ENCODE measurements at places on chromosomes 6 and 20.

GRCh38 chr6:149696901-149697300 is 21.0 kb downstream of the LATS1 start:
- DNase-seq = no peak

DNA sequence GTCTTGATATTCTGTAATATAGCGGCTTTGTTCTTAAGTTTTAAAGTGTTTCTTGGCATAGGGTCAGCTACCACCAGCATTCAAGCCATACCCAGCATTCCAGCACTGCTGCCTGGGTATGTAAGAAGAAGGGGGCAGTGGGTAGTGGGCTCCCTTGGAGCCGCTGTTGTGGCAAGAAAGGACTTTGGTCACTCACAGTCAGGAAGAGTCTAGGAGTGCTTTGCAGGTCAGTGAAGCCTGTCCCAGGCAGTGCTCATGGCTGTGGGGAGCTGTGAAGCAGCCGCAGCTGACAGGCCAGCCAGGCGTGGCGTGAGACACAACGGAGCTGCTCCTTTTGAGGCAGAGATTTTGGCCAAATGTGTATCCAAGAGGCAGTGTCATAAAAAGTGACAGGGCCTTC is 512.0 kb downstream of the CDKAL1 start:
- DNase-seq = no peak

GRCh38 chr20:39095870-39096269 is 133.7 kb downstream of the DHX35 start:
- no peak for DNase-seq

- DNase-seq = no peak
These were observed 19.5 kb upstream of the TMX4 start for GRCh38 chr20:8039042-8039441.

DNA sequence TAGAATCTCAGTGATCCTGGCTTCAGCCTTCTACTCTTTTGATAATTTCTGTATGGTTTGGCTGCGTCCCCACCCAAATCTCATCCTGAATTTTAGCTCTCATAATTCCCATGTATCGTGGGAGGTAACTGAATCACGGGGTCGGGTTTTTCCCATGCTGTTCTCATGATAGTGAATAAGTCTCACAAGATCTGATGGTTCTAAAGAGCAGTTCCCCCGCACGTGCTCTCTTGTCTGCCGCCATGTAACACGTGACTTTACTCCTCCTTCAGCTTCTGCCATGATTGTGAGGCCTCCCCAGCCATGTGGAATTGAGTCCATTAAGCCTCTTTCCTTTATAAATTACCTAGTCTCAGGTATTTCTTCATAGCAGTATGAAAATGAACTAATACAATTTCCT is 507.2 kb downstream of the CDH26 start:
- DNase-seq = no peak

DNA sequence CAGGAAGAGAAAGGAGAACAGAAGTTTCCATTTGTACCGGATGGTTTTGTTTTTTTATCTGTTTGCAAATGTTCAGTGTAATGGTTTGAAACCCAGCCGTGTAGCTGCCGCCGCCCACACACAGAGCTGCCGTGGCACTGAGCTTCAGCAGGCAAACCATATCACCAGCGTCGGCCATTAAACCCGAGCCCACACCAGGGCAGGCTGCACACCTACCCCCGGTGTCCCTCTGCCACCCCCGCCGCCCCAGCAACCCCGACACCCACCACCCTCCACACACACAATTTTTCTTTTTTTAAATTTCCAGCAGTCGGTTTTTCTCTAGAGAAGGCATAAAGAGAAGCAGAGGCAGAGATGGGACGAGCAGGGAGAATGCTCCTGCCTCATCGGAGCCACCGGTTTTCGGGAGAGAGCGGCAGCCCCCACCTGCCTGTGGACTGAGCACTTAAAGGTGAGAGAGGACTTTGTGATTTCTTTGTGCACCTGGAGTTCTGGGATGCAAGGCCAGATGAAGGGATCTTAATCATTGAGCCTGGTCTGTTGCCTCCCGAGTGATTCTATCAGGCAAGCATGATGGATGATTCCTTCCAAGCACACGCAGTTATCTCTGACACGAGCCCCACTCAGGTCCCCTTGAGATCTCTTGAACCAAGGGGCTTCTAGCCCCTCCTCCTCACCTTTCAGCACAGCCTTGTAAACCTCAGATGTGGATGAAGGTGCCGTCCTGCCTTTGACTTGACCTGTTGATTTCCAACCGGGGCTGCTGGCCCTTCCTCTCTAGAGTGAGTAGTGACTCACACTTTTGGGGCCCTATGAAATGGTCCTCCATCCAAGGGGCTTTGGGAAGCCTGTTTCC is 17.5 kb upstream of the ZNF831 start:
- no peak for DNase-seq

DNA sequence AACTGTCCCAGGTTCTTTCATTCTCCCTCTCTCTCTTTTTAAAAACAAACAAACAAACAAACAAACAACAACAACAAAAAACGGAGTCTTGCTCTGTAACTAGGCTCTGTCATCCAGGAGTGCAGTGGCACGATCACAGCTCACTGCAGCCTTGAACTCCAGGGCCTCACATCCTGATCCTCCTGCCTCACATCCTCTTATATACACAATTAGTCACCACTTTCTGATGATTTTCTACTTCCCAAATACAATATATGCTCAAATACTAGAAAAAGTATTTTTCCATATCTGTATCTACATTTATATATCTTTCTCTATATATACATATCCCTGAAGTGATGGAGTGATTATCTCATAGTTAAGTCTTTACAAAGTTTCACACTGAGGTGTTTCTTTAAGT is 170.7 kb downstream of the EPHA7 start:
- DNase-seq = no peak

GRCh38 chr20:24492031-24492607 is 22.7 kb downstream of the SYNDIG1 start:
- DNase-seq = peak; percentile 59

DNA sequence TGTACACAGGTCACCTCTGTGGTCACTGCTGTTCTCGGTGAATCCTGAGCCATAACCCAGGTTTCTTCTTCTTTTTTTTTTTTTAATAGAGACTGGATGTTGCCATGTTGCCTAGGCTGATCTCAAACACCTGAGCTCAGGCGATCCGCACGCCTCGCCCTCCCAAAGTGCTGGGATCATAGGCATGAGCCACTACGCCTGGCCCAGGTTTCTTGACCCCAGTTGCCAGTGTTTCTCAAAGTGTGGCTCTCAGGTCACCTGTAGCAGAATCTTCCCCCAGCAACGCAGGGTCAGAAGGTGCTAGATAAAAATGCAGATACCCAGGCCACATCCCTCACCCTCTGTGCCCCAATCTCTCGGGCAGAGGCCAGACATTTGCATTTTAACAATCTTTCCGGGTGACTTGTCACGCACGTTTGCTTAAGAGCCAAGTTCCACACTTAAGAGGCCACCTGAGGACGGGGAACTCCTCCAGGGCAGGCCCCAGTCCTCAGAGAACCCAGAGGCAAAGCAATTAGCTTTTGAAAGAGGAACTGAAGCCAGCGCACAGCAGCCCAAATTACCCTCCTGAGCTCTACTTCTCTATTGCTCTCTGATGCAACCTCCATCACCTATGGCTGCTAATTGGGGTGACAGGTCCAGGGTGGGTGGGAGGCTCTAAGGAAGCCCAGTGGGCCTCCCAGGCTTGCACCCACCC is 81.8 kb downstream of the NFATC2 start:
- no peak for DNase-seq

- no peak for DNase-seq
These were observed 46.8 kb downstream of the LY86 start for GRCh38 chr6:6635291-6635690.

- no peak for DNase-seq
These were observed 50.5 kb downstream of the SCAND1 start for GRCh38 chr20:35903843-35904242.

GRCh38 chr6:144898052-144898689 is 613.0 kb downstream of the UTRN start:
- no peak for DNase-seq

- peak; percentile 66 for DNase-seq
These were observed 32.5 kb downstream of the MUC22 start for GRCh38 chr6:31042806-31043205.

DNA sequence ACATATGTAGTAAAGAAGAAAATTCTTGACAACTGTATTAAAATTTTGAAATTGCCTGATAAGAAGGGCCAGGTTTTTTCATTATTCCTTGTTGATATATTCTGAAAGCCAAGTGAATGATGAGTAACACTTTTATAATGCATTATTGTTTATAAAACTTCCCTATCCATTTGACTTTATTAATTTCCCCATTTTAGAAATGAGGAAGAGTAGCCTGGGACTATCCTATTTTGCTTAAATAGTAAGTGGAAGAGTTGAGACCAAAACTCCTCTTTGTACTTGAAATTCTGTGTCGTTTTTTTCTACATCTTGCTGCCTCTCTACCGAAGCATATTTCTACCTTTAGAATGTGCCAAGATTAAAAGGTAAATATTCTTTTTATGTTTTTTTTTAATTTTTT is 39.7 kb downstream of the TRMT11 start:
- DNase-seq = no peak

GRCh38 chr20:15976047-15976736 is 597.1 kb downstream of the KIF16B start:
- peak; percentile 63 for DNase-seq

DNA sequence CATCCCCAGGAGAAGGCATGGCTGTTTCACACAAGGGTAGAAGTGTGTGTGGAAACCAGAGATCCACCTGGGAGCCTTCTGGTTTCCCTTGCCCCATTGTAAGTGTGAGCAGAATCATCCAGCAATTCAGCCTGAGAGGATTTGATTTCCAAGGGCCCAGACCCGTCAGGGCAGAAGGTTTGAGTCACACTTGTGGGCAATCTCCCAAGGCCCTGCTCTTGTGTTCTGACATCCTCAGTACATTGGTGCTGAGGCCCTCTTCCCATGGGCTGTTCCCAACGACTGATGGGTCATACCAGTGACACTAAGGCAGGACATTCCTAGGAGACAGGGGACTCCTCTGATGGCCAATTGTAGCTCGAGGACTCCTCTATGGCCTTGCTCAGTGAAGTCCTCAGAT is 58.2 kb upstream of the POLR1H start:
- DNase-seq = no peak

DNA sequence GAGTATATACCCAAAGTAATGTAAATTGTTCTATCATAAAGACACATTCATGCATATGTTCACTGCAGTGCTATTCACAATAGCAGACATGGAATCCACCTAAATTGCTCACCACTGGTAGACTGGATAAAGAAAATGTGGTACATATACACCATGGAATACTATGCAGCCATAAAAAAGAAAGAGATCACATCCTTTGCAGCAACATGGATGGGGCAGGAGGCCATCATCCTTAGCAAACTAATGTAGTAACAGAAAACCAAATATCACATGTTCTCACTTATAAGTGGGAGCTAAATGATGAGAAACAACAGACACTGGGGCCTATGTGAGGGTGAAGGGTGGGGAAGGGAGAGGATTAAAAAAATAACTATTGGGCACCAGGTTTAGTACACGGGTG is 11.5 kb upstream of the TMEM200A start:
- no peak for DNase-seq

GRCh38 chr6:130760006-130760405 is 67.2 kb upstream of the SMLR1 start:
- peak; percentile 25 for DNase-seq

GRCh38 chr6:170279977-170280688 is 10.7 kb downstream of the DLL1 start:
- peak; percentile 15 for DNase-seq

DNA sequence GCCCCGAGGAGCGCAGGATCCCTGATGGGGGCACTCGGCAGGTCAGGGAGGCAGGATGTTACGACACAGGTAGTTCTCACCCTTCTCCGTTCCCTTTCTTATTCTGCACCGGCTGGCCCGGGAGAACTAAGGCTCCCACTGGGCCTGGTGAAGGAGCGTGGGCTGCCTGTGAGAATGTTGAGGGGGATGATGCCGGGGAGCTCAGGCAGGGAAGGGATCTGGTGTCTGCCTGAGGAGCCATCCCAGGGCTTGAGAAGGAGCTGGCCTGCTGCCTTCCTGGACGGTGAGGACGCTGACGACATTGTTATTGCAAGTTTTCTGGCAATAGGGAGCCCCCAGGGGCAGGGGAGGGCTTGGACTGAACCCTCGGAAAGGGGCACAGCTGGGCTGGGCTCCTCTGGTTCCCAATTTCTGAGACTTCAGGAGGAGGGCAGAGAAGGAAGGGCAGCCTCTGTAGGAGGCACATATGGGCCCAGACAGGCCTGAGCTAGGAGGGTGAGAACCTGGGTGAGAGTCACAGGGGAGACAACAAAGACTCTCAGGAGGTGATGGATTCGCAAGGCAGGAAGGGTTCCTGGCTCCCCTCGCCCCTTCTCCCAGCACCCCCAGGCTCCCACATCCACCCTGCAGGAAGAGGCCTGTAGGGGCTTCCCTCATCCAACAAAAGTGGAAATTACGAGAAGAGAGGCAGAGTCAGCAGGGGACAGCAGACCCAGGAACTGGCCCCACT is 32.8 kb downstream of the CYP21A2 start:
- DNase-seq = no peak

DNA sequence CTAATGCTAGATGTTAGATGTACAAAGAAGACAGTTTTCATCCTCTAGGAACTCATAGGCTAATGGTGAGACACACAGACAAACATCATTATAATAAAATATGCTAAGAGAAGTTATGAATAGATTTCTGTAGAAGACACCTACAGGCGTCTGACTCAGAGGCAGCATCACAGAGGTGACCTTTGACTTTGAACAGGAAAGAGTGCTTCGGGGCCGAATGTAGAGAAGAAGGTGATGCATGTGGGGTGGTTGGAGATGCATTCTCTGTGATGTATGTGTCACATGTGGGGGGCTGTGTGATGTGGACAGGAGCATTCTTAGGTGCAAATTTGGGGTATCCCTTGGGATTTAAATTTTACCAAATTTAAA is 6.8 kb downstream of the GUCA1A start:
- no peak for DNase-seq

GRCh38 chr6:147058786-147059385 is 145.3 kb upstream of the STXBP5 start:
- DNase-seq = no peak

DNA sequence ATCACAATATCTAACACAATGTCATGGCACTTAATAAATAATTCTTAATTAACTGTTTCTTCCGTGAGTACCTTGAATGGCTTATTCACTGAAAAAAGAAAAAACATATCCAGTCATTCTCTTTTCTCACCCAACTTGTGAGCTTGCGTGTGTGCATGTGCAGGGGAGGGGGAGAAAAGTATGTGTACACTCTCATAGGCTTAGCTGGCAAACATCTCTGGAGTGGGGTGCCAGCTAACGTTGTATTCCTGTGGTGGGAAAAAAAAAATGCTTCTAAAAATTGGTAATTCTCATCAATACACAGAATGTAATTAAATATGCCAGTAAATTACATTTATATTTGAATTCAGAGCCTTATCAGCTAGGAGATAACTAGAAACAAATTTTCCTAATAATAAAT is 291.9 kb upstream of the NOX3 start:
- no peak for DNase-seq

DNA sequence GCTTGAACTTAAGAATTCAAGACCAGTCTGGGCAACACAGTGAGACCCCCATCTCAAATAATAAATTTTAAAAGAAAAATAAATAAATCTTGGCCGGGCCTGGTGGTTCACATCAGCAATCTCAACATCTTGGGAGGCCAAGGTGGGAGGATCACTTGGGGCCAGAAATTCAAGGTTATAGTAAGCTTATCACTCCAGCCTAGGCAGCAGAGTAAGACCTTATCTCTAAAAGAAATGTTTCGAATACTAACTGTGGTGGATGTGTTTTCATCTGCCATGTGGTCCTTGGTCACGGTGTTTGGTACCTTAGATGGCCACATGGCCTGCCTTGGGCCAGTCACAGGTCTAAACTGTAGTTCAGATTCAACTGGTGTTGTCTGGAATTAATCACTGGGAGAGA is 5.8 kb downstream of the UBE2C start:
- DNase-seq = no peak
